Femur (tissue), 1 donor: ENCODE measurements at places on chromosomes 1 and 21.

DNA sequence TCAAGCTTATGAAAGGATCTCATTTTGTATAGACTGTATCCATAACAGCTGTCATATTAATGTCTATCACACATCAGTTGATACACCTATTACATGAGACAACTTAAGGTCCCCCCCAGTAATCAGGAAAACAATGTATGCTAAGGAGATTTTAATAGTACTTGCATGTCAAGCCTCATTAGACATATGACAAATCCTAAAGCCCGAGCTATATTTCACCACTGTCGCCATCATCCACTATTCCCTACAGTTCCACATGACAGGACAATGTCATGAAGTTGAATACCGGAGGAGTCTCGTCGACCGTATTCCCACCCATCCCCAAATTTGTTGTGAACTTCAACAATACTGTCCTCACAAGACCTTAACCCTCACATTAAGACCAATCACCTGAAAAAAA, 3.4 kb downstream of the HMGN1 start:
- no peak for DNase-seq

GRCh38 chr1:115655306-115655663, 13.5 kb downstream of the VANGL1 start:
- DNase-seq: no peak

DNA sequence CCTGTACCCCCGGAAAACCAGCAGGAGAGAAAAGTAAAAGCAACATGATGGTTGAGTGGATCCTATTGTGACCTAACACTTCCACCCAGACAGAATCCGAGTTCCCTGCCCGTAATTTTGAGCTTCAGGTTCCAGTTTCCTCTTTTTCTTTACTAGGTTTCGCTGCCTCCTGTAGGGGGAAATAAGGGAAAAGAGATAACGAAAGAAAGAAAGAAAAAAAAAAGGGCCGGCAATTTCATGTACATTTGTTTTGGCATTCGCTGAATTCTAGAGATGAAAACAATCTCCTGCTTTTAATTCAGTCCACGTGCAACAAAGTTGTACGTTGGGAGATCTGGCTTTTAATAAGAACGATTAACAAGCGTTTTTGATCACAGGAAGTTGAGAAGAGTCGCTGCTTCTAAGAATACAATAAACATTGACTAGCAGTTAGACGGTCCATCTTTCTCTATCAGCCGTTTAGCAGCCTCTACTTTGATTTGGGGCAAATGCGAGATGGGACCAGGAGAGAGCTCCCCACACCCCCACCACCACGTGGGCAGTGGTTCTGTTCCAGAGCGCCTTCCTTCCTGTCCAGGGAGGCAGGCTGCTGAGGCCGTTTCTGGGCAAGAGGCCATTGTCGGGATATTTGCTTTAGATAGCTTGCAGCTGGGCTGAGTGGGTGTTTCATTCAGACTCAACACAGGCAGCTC, 155.9 kb upstream of the RUNX1 start:
- peak; percentile 91 for DNase-seq

- no peak for DNase-seq
Observed at GRCh38 chr1:93874025-93874651, 4.9 kb downstream of the DNTTIP2 start.

DNA sequence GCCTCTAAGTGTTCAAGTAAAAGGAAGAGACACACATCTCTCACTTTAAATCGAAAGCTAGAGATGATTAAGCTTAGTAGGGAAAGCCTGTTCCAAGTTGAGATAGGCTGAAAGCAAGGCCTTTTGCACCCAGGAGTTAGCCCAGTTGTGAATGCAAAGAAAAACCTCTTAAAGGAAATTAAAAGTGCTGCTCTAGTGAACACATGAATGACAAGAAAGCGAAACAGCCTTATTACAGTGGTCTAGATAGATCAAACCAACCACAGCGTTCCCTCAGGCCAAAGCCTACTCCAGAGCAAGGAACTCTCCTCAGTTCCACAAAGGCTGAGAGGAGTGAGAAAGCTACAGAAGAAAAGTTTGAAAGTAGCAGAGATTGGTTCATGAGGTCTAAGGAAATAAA, 14.9 kb downstream of the TCP10L start:
- no peak for DNase-seq

- DNase-seq: no peak
Observed at GRCh38 chr1:47184090-47184821, 5.6 kb downstream of the PDZK1IP1 start.

- peak; percentile 80 for DNase-seq
Observed at GRCh38 chr1:157073944-157074685, 25.5 kb downstream of the ETV3L start.

GRCh38 chr1:53091841-53092645, 30.0 kb downstream of the PODN start:
- DNase-seq: no peak

- DNase-seq: no peak
Observed at GRCh38 chr1:23558872-23559135, 497 bp downstream of the ID3 start.

DNA sequence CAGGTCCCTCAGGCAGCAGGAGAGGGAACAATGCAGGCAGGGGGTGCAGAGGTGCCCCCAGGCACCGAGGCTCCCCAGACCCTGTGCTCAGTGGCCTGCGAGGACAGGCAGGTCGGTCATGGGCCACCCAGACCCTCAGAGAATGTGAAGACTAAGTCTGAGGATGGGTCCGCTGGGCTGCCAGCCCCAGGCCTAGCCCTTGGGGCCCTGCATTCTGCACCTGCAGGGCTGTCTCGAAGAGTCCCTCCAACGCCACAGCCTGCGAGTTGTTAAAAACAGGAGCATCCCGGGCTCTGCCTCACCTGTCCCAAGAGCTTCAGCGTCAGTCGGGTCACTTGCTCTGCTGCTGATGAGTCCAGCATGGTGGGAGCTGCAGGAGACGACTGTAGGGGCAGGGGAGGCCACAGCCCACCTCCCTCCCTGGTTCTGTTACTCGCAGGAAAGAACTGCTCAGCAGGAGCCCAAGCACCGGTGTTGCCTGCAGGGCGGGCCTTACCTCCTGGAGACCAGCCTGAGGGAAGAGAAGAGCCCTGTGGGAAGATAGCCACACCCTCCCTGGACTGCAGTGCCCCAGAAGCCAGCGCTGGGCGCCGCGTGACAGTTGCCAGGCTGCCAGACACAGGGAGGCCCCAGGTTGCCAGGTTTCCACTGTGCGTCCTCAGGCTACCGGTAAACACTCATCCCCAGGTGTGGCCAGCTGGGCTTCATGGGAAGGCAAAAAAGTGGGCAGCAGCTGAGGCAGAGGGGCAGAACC, 5.8 kb downstream of the C21orf58 start:
- DNase-seq: no peak

DNA sequence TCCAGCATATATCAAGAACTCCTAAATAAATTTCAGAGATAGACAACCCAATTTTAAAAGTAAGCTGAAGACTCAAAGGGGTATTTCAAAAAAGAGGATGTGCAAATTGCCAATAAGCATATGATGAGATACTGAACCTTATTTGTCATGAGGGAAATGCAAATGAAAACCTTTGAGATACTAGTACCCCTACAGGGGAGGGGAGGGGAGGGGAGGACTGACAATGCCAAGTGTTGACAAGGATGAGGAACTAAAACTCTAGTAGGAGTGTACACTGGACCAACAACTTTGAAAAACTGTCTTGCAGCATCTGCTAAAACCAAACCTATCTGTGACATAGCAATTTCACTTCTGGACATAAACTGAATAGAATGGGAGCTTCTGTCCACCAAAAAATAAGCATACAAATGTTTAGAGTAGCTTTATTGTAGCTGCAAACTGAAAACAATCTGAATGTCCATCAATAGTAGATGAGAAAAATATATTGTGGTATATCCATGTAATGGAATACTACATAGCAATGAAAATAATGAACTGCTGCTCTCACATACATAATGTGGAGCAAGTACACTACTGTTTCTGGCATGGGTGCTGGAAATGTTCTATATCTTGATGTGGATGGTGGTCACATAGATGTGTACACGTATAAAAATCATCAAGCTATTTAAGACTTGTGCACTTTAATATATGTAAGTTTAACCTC, 57.2 kb downstream of the CDK18 start:
- DNase-seq: no peak

GRCh38 chr1:147246910-147247655, 4.6 kb downstream of the CHD1L start:
- DNase-seq: no peak

DNA sequence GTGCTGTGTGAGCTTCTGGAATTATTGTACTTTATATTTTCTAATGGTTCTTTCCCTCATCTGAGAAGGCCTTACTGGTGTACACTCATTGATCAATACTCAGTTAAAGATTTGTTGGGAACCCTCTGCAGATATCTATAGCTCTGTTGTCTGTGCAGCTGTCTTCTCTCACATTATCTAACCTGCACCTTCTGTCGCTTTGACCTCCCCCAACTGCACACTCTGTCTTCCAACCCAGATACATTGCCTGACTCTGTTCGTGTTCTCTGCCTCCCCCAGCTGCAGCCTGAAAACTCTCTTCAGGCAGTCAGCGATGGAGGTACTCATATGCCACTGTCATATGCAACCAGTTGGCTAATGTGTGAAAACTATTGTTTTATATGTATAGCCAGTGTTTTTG, 334.3 kb downstream of the NCAM2 start:
- no peak for DNase-seq

- DNase-seq: no peak
Observed at GRCh38 chr1:15352128-15352957, 57.3 kb upstream of the EFHD2 start.

DNA sequence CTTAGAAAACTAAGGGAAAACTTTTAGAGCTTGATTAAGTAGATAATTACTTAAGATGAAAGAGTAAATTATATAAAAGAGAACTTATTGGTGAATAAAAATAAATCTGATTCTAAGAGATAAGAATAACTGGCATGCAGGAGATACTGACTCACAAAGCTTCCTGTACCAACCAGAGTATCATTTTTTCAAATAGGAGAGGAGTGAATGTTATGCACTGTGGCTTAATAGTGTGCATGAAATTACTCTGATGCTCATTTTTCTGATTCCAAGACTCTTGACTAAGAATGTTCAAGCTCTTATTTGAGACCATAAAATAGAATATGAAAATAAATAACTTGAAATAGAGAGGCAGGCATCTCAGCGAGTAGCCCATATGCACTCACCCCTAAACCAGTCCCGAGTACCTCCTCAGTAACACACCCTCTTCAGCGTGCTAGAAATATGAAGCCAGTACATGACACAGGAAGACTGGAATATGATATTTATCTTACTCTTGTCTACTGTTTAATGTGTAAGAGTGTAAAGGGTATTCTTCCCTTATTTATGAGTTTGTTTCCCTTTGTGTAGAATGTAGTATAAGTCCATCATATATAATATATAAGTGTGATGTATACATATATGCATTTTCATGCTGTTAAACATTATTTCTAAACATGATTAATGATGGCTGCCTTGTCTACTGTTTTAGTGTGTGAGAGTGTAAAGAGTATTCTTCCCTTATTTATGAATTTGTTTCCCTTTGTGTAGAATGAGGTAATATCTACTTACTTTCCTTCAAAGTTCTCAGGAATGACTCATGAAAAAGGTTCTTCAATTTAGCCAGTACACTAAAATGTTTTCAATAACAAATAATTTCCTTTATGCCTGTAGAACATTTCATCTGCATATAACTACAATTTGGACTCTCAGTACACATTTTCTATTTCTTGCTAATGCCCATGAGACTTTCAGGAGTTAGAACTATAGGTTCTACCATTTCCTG, 99.2 kb upstream of the PALMD start:
- no peak for DNase-seq

DNA sequence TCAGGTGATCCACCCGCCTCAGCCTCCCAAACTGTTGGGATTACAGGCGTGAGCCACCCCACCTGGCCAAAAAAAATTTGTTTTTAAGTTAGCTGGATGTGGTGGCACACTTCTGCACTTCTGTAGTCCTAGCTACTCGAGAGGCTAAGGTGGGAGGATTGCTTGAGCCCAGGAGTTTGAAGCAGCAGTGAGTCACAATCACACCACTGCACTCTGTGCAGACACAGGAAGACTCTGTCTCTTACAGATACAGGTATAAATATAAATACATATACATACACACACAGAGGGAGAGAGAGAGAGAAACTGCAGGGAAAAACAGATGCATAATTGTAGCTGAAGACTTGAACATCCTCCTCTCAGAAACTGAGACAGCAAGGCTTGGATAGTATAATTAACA, 34.8 kb upstream of the EPS15 start:
- DNase-seq: no peak

- no peak for DNase-seq
Observed at GRCh38 chr1:57254022-57254421, 169.8 kb downstream of the DAB1 start.

DNA sequence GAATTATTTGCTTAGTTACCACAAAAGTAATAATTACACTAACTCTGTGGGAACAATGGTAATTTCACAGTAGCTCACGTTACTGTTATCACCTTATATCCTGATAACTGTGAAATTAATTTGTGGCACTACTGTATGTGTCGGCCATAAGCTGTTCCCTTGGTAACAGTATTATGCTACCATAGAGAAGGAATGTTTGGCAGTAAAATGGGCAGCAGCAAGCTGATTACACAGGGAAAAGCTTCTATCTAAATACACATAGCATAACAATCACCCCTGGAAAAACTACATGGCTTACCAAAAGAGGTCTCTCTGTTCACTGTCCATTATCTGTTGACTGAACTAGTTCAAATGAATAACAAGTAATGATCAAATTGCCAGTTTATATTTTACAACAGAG, 124.1 kb downstream of the DPYD start:
- no peak for DNase-seq

GRCh38 chr1:232132572-232132971, 497.4 kb downstream of the SIPA1L2 start:
- no peak for DNase-seq

- no peak for DNase-seq
Observed at GRCh38 chr1:243471754-243472745, 216.2 kb downstream of the SDCCAG8 start.

DNA sequence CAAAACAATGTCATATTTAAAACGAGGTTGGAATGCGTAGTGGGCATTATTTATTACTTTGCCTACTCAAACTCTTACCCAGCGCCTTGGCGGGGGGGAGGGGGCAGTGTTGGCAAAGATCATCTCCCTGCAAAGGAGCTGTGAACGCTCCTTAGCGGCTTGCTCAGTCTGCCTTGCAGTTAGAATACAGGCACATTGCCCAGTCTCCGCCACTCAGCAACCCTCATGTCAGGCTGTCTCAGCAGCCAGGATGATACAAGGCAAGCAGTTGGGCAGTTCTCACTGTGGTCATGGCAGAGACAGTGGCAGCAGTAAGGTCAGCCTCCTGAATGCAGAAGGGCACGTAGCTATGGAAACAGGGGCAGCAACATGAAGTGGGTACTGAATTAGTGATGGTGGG, 170.4 kb upstream of the KCNK2 start:
- DNase-seq: no peak

DNA sequence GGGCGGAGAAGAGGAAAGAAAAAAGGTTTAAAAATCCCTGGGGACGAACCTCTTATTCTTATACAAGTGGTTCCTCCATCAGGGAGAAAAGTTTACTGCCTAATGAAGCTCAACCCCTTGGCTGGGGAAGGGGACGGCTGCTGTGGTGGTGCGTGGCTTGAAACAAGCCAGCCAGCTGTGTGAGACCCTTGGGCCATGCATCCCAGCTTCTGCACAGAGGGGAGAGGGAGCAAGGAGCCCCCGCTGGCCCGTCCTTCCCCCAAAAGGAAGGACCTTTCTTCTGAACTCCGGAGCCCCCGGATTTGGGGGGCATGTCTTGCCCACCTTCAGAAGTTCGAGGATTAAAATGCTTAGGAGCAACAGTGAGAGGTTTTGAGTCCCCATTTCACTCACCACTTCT, 67.3 kb downstream of the STUM start:
- DNase-seq: peak; percentile 13
